ENCODE measurements at places on chromosomes 3 and 15.

DNA sequence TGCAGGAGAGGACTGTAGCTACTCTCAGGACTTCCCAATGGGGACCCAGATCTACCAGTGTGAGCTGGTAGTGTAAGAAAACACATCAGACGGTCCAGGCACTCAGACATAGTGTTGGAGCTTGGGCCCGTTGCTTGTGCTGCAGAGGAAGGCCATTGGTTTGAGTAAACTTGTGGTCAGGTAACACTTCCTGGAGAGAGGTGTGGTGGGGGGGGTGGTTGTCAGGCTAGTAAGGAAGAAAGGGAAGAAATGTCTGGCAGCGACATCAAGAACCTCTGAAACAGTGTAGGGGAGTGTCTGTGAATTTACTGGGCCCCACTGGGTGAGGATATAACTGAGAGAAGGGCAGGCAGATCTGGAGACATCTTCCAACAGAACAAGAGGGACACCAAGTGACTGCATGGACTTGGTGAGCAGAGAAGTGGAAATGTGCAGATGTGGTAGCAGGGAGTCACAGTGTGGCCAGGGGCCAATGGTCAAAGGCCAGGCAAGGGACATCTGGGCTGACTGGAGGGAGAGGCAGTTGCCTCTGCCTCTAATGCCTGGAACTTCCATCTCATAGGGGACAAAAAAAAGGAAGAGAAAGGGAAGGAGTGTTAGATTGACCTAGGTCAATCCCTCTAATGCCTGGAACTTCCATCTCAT is 63.7 kb upstream of the MRPS22 start:
- DNase-seq, result no peak

GRCh38 chr15:50458348-50459112 is 34.3 kb downstream of the USP8 start:
- DNase-seq, result no peak

DNA sequence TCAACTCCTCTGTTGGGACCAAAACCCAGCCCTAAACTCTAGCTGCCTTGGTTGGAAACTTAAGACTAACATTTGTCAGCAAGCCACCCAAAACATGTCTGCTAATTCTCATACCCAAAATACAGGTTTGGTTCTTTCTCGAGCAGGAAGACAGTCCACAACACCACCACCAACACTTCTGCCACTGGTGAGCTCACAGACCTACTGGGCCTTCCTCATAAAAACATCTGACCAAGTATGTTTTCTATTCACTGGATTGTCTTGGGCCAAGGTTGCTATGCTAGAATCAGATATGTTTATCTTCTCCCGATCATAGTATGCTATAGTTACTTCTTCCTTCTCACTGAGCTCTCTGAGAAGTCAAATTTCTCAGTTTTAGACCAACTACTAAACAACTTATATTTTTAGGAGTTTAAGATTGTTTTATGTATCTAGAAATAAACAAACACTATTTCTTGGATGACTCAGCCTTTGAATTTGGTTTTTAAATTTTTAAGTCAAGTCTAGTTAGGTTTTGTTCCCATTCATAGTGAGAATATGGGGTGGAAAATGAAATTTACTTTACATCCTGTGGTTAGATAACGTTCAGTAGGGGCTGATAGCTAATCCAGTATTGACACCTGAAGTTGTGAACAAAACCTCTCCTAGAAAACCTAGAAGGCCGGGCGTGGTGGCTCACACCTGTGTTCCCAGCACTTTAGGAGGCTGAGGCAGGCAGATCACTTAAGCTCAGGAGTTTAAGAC is 360.5 kb downstream of the RSL24D1 start:
- no peak for DNase-seq

GRCh38 chr15:31272558-31273257 is 53.9 kb upstream of the KLF13 start:
- DNase-seq, result no peak

GRCh38 chr15:57148262-57148661 is 228.0 kb upstream of the CGNL1 start:
- DNase-seq, result no peak

DNA sequence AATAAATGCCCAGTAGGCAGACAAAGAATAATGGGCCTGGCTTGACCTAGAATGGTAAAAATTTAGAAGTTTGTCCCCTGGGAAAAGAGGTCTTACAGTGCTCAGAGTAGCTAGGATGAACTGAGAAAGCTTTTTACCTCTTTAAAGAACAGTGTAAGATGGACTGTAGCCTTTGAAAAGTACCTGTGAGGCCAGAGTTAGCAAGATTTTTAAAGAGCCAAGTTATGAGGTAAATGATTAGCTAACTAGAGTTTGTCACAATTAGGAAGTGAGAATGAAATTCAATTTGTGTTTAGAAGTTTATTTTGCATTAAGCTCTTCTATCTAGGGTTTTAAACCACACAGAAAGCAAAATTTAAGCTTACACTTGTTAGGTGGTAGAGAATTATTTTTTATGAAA is 480.9 kb downstream of the ZIC1 start:
- no peak for DNase-seq

DNA sequence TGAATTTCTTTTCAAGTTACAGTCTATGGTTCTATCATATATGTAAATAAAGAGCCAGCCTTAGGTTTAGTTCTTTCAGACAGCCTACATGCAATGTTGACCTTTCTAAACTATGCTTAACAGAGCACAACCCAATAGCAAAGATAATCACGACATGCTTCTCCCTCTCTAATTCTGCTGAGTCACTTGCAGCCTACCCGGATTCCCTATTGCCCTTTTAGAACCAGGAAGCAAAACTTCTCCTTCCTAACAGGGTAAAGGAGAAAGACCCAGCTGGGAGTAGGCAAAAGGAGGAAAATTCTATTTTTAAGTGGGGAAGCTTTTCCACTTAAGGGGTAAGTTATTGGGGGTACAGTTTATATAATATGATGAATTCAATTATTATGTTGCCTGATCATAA is 79.3 kb downstream of the SLC7A14 start:
- no peak for DNase-seq

DNA sequence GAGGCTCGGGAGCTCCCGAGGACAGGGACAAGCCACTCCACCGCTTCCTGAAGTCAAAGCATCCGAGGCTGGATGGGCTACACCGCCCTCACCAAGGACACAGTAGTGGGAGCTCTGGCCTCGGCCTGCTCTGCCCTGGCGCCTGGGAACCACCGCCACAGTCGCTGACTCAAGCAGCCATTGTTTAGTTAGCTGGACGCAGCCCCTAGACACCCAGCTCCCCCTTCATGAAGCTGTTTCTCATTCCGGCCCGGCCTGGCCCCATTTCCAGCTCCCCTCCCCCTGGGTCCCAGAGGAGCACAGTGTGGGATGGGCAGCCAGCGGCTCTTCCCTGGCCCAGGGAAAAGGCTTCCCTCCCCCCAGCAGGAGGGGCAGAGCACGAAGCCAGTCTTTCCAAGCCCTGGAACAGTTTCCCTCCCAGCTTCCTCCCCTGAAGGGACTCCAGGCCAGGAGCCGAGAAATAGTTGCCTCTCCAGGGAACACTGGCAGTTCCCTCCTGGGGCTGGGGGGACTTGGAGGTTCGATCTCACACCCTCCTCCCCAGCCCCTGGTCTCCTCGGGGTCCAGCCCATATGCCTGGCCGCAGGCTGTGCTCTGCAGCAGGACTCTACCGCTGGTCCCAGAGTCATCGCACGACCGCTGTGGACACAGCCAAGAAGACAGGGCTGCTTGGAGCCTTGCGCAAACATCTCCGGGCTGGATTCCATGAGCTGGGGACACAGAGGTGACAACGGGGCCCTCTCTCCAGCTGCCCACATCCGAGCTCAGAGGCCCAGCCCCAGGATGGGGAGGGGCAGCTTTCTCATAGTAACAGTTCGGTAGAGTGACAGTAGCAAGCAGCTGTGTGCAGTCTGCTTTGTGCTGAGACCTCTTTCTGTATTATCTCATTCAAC is 10.0 kb downstream of the PLXND1 start:
- no peak for DNase-seq

DNA sequence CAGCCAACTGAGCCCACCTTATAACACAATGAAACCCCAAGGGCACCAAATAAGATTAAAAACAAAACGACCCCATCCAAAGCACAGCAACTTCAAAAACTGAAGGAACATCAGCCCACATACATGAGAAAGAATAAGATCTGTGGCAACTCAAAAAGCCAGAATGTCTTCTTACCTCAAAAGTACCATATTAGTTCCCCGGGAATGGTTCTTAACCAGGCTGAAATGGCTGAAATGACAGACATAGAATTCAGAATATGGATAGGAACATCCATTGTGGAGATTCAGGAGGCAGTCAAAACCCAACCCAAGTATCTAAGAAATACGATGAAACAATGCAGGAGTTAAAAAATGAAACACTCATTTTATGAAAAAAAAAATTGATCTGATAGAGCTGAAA is 222.3 kb downstream of the SCAPER start:
- DNase-seq, result no peak

DNA sequence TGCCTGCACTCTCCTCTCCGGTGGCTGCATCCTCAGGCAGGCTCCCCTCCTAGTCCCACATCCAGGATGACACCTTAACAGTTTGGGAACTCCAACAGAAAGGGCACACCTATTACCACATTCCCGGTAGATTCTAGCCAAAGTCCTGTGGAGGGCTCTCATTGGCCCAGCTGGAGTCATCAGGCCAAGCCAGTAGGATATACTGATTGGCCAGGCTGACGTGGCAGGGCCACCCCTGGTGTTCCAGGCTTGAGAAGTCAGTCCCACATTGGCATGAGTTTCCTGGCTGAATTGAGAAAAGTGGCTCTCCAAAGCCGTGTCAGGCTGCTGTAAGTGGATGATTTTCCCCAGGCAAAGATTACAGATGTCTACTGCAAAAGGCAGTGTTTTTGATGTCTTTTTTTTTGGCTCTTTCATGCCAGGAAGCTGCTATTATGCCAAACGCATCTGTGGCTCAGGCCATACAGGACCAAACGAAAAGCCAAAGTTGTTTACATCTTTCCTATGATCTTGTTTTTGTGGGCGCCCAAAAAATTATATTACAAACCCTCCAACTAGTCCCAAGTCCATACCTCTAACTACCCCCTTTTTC is 6.6 kb upstream of the BLM start:
- no peak for DNase-seq

DNA sequence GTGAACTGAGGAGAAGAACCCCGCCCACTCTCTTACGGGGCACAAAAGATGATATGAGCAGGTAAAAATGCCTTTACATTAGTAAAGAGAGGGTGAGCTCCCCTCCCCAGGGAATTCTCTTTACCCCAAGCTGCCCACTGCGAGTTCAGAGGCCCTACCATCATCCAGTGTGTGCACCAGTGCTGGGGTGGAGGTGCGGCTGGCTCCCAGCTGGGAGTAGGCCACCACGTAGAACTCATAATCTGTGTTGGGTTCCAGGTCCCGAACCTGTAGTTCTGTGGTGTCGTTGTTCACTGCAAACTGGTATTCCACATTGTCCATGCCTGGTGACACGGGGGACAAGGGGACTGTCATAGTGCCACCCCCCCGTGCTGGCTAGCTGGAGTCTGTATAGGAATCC is 17.1 kb upstream of the IGDCC3 start:
- no peak for DNase-seq

- no peak for DNase-seq
Observed at GRCh38 chr15:70327328-70327855, 229.7 kb upstream of the TLE3 start.

Measured in NCI-H226 (cell line).